Left kidney (tissue), 8 donors: ENCODE measurements at places on chromosomes 3 and 15. TPM values are rescaled to one million over a fixed set of nuclear protein-coding genes. Genes with fewer than 3 reads are reported as not detected.

SLC6A11 gene
- polyA plus RNA-seq: 0.10 TPM

GPR27 gene
- 8.7 TPM for polyA plus RNA-seq

DLG1 gene
- 96.9 TPM for polyA plus RNA-seq

SMCO1 gene
- not detected for polyA plus RNA-seq

RTP3 gene
- not detected for polyA plus RNA-seq
